ENCODE measurements at places on chromosomes 5 and 9.
A peak's percentile ranks its signal among the peaks of the same experiment; 100 is the strongest.

DNA sequence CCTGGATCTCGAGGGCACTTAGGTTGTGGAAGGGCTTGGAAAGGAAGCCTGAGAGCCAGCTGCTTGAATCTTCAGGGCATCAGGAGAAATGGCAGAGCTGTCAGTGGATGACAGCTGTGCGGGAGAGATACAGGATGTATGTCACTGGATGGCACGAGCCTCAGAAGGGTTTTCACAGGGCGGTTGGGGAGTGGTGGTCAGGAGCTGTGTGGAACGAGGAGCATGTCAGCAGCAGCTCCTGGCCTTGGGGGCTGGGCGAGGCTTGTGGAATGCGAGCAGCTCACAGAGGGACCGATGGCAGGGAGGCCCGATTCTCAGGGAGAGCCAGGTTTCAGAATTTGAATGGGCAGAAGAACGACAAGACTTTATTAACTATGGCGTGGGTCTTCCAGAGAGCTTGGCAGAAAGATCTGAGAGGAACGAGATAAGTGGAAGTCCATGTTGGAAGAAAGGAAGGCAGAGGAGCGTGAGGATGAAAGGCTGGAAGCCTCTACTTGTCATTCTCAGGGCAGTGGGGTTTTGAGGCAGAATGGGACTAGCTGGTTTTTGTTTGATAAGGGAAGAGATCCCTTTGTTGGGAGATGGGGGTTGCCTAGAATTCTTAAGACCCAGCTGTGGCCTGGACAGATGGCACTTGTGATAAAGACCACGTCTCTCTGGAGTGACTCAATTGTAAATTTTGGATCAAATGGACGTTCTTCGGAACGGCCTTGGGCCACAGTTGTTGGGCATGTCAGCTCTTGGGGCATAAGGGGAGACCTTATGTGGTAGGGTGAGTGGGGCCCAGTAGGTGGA, 60.3 kb downstream of the SNX30 start:
- no peak for DNase-seq

DNA sequence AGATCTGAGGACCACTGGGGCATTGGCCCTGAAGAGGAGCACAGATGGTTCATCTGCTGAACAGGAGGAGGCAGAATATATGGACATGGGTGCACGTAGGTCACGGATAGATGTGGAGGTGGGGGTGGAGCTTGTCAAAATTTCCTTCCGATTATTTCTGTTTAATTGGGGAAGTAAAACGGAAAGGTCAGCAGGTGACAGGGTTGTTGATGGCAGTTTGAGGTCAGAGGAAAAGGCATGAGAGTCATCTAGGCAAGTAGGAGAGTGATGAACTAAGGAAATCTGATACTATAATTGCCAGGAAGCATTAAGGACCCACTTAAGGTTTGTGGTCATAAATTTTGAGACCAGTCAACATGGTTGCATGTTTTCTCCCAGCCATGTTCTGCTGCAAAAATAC, 8.4 kb upstream of the FAM81B start:
- no peak for DNase-seq

DNA sequence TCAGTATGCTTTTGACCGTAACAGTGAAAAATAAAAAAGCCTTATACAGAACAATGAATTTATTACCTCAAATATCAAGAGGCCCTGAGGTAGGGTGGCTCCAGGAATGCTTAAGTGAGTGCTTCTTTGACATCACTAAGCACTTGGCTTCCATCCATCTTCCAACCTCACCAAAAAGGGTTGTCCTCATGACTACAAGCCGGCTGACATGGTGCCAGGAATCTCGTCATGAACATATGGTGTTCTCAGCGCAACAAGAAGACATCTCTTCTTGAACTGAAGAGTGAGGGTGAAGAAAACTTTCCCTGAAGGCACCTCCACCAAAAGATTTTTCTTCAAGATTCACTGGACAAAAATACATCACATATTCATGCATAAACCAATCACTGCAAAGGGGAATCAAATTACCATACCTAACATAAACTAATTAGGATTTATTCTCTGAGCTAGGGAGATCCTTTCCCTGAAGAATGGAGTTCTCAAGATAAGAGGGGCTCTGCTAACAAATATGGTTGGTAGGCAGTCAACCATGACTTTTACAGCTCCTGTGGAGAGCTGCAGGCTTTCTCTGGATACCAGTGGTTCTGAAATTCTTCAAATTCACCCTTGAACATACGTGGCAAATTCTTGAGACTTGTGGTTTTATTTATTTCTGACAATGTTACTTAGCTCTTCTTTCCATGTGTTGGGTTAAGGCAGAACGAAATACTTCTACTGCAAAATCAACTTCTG, 49.5 kb downstream of the AGXT2 start:
- no peak for DNase-seq

DNA sequence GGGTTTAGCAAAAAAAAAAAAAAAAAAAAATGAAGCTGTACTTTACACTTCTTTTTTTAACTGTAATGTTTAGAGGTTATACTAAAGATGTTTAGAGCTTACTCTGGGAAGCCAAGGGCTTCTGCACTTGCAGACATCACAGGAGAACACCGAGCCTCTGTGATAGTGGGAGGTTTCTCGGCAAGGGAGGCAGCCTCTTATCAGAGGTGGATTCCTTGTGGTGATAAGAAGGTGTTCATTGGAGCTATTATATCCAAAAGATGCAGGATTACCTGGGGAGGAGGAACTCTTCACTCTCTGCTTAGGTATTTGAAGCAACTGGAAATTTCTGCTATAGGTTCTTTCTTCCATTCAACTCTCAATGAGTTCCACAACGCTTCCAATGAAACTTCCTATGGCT, 171.2 kb upstream of the SLC12A2 start:
- DNase-seq: no peak

GRCh38 chr5:142303565-142303964, 21.3 kb downstream of the SPRY4 start:
- DNase-seq: no peak

DNA sequence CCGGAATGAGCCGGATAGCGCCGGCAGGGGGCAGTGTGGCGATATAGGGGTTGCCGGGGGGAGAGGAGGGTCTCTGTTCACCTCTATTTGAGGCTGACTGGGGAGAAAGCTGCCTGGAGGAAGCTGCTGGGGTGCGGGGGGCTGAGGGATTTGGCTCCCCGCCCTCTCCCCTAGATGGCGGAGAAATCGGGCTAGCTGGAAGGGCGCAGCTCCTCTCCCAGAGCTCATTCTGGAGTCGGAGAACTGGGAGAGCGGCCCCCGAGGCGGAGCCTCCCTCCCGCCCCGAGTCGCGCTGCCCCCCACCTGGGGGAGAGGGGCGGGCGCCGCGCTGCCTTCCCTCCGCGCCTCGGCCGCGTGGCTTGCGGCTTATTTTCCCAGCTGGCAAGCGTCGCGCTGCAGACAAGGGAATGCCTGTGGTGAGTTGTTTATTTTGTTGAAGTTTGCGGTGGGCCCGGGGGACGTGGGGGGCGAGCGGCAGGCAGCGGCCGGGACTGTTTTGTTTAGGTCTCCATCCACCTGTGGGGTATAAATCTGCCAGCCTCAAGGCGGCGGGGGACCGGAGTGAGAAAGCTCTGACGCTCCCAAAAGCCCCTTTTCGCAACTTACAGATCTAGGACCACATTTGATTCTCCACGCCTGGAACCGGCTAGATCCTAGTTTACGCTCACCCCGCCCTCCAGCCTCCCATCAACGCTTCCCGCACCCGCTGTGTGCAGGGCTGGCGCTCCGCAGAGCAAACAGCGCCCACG, 4.1 kb upstream of the RGMB start:
- peak; percentile 35 for DNase-seq

DNA sequence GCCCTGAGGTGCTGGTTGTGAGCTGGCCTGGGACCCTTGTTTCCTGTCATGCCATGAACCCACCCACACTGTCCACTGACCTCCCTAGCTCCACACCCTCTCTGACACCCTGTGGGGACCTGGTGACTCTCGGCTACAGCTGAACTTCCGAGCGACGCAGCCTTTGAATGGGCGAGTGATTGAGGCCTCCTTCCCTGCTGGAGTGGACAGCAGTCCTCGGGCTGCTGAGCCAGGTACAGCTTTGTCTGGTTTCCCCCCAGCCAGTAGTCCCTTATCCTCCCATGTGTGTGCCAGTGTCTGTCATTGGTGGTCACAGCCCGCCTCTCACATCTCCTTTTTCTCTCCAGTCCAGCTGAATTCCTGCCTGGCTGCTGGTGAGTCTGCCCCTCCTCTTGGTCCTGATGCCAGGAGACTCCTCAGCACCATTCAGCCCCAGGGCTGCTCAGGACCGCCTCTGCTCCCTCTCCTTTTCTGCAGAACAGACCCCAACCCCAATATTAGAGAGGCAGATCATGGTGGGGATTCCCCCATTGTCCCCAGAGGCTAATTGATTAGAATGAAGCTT, 6.1 kb downstream of the CA9 start:
- DNase-seq: no peak

GRCh38 chr9:27304521-27304920, 7.6 kb upstream of the EQTN start:
- DNase-seq: no peak

DNA sequence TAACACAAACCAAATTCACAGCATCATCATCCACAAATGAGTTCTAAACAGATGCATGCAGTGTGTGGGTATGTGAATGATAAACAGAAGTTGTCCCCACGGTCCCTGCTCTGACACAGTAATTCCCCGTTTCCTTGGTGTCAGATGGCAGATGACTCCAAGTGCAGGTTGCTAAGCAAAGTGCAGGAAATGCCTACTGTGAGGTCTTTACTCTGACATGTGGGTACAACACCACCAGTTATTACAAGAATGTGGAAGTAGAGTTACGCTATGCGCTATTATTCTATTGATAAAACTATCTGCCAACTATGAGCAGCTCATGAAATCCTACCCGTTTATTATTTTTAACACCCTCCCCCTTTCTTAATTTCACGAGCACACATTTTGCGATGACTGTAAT, 448.9 kb downstream of the BNC2 start:
- DNase-seq: no peak

Measured in stimulated activated CD4-positive, alpha-beta T cell treated with anti-CD3 and anti-CD28 coated beads, Interleukin-2, amount 100 ng/mL, for 48 hours (primary cell).